Activated naive CD8-positive, alpha-beta T cell treated with anti-CD3 and anti-CD28 coated beads, Interleukin-2, amount 50 U/mL, for 16 hours (primary cell): ENCODE measurements at places on chromosomes 3 and 15.

- no peak for DNase-seq
Observed at GRCh38 chr3:101567528-101568317, 6.1 kb downstream of the TRMT10C start.

- no peak for DNase-seq
Observed at GRCh38 chr3:5423076-5423475, 235.6 kb downstream of the EDEM1 start.

DNA sequence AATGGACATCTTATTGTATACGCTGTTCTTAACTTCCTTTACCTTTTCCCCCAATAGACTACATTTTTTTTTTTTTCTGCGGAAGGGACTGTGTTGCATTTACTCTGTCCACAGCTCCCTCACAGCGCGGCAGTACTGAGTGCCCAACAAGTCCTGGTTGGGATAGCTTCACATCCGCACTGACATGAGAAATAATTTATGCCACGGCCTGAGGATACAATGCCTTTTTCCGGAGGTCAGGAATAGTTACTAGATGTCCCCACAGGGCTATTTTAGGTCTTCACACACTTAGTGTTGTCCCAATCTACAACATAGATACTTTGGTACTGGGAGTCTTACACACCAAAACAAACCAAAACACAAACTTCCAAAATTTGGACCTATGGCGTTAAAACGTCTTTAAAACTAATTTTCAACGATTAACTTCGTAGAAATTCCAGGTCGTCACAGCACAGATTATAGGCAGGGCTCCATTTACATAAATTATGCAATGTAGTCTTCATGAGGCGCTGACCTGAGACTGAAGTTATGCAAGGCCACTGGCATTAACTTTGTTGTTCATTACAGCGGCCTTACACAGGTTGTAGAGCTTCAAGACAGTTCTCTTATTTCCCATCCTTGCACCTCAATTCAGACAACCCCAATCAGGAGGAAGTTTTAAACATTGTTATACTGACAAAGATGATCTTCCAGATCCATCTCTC, 989 bp upstream of the PPIB start:
- DNase-seq = no peak

DNA sequence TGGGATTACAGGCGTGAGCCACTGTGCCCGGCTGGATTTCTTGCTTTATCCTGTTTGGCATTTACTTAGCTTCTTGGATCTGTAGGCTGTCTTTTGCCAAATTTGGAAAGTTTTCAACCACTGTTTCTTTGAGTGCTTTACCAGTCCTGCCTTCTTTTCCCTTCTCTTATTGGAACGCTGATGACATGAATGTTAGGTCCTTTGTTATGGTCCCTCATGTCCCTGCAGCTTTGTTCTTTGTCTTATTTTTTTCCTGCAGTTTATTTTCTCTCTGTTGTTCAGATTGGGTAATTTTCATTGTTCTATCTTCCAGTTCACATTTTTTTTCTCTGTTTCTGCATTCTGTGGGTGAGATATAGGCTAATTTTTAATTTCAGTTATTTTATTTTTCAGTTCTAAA, 25.0 kb downstream of the SH3GL3 start:
- no peak for DNase-seq

- no peak for DNase-seq
Observed at GRCh38 chr15:47188758-47189507, 528.4 kb upstream of the SEMA6D start.

DNA sequence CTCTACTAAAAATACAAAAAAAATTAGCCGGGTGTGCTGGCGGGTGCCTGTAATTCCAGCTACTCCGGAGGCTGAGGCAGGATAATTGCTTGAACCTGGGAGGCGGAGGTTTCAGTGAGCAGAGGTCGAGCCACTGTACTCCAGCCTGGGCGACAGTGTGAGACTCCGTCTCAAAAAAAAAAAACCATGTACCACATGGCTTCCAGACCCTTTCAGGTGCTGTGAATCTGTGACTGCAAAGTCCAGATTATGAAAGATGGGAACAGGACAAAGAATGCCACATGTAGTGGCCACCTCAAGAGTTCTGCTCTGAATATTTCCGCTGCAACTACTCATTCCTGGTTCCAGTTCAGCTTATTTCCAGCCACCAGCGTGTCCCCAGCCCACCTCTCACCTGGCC, 8.4 kb upstream of the DCAF1 start:
- no peak for DNase-seq

DNA sequence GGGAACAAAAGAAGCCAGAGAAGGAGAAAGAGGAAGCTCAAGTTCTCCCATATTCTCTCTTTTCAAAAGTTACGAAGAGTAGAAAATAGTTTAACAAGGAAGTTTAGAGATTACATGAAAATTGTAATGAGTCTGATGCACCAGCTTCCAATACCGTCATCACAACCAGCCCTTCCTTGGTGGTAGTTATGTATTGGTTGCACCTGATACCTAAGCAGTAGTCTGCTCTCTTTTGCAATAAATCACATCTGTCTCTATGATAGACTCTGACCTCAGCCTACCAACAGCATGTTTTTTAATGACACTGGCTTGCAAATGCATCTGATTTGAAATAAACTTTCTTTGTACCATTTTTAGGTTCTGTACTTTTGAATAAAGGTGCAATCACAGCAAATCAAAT, 575.8 kb downstream of the FHIT start:
- DNase-seq = no peak

GRCh38 chr3:2810723-2811122, 299.5 kb downstream of the IL5RA start:
- no peak for DNase-seq

GRCh38 chr3:86634361-86634760, 356.6 kb downstream of the VGLL3 start:
- no peak for DNase-seq

DNA sequence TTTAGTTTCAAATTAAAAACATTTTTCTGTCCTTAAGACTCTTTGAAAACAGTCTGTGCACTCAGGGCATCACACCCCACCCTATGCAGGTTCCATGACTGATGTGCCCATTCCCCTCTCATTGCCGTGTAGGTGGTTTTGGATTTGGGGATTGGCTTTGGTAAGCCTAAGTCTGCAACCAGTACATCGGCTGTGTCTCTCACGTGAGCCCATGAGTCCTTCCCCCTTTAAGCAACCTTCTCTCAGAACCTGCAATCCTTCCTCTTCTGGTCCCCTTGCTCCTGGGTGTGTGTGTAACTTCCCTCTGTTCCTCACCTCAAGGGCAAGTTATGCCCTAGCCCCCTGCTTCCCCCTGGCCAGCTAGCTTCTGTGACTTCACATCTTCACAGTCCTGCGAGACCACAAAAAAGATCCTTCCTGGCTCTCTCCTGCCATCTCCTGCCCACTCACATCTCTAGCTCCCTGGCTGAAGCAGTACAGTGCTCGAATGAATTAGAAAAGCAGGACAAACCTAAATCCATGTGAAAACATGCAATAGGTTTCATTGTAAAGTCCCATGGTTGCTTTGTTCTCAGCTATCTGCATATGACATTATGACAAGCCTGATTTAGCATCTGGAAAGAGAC, 126.7 kb downstream of the UACA start:
- DNase-seq = no peak

DNA sequence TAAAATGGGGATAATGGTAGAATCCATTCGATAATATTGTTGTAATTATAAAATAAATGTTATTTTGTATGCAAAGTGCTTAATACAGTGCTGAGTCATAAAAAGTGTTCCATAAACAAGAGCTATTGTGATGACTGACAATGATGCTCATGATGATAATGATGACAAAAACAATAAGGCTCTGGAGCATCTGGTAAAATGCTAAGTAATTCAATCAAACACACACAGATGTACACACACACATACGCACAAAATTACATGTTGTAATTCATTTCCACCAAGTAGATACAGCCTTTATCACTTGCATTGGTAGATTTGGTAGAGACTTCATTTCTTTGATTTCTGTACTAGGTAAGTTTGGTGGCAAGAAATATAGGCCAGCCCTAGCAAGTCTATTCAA, 163.8 kb downstream of the FHIT start:
- no peak for DNase-seq

- no peak for DNase-seq
Observed at GRCh38 chr3:143951351-143951971, 20.2 kb upstream of the DIPK2A start.

GRCh38 chr3:43063114-43063513, 42.8 kb downstream of the POMGNT2 start:
- DNase-seq = no peak

DNA sequence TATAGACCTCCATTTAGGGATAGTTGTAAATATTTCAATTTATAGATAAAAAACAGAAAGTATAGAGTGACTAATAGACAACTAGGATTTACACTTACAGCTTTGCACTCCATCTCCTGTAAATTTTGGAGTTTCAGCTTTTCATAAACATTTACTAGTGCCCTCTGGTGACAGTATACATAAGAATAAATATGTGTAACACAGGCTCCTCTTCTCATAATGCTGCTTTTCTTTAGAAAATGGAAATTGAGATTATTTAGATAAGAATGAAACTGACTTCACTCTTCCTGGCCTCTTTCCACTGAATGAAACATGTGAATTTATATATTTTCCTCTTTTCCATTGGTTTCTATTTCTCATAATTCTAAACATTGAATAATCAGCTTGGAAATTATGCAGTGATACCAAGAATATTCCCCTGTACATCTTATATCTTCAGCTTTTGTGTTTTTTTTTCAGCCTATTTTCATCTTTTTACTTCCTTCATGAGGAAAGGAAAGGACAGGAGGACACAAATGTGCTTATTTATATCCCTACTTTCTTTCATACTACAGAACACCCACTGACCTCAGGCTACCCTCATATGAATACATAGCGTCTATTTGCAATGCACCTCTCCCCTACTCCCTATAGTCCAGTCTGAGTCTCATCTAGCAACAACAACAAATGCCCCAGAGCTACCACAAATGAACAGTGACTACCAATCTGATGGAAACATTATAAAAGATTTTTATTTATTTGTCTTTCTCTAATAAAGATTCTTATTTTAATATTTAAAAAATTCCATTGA, 103.1 kb upstream of the CCDC39 start:
- no peak for DNase-seq

- DNase-seq = no peak
Observed at GRCh38 chr3:104526901-104527401, 839.8 kb upstream of the ALCAM start.

GRCh38 chr15:74845581-74845980, 2.6 kb upstream of the ULK3 start:
- DNase-seq = no peak

DNA sequence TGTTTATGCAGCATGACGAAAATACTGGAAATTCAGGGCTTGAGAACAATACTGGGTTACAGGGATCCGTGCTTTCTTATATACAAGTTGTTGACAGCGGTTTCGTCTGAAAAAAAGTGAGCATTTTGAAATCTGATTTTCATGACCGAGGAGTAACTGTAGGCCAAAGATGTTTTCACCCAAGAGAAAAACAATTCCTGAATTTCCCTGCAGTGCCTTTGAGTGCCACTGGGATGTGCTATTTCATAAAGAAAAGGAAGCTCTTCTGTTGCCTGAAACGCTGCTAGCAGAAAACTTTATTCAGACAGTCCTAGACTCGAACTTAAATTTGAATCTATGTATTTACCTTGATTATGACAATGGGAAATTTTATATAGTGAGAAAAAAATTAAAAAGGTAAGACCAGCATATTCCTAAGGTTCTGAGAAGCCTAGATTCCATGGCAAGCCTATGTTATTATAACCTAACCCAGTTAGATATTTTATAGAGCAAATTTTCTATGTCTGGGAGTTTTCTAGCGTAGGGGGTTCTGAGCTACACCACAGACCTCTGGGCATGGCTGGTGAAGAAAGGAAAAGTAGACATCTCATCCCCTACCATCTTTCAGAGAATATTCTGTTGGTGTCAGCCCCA, 30.2 kb downstream of the KCNAB1 start:
- no peak for DNase-seq

- DNase-seq = no peak
Observed at GRCh38 chr3:150414959-150415358, 6.9 kb downstream of the TSC22D2 start.

GRCh38 chr3:125136966-125137357, 75.6 kb downstream of the SLC12A8 start:
- no peak for DNase-seq

GRCh38 chr15:29379647-29380046, 110.0 kb upstream of the NSMCE3 start:
- no peak for DNase-seq

- DNase-seq = no peak
Observed at GRCh38 chr15:49712846-49713450, 92.1 kb downstream of the DTWD1 start.

GRCh38 chr3:22450786-22451400, 699.9 kb upstream of the ZNF385D start:
- DNase-seq = no peak

DNA sequence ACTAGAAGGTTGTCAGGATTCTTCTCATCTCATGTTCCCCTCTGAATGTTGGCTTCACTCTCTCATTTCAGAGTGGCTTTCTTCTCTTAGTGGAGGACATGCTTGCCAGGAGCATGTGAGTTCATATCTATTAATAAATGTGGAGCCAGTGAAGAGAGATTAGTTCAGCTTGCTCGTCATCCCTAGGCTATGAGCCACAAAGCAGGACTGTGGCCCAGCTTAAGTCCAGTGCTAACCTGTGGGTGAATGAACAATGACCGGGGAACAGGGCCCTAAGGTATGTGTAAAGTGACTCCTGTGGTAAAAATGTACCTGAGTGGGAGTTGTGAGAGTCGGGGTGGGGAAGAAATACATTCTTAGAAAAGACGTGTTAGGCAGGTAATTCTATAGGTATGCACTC, 96.9 kb upstream of the TBL1XR1 start:
- no peak for DNase-seq

GRCh38 chr3:53731934-53732624, 114.1 kb downstream of the CHDH start:
- DNase-seq = no peak

DNA sequence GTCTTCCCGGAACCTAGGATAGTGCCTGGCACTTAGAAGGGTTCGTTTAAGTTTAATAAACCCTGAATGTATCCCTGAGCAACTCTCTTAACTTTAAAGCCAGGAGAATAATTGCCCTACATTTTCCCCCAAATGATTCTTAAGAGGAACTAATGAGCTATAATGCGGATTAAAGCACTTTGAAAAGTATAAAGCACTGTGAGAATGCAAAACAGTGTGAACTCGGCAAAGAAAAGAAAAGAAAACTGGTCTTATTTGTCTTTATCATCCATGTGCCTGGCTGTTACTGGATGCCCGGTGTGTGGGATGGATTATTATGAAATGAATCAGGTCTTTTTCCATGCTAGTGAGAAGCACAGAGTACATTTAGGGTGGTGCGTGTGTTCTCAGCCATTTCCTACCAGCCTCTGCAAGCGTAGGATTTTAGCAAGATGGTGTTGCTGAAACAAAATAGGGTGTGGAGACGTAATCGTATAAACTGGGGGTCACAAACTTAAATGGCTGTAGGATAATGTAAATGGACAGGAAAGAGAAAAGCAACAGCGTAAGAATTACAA, 983 bp downstream of the KBTBD12 start:
- no peak for DNase-seq

DNA sequence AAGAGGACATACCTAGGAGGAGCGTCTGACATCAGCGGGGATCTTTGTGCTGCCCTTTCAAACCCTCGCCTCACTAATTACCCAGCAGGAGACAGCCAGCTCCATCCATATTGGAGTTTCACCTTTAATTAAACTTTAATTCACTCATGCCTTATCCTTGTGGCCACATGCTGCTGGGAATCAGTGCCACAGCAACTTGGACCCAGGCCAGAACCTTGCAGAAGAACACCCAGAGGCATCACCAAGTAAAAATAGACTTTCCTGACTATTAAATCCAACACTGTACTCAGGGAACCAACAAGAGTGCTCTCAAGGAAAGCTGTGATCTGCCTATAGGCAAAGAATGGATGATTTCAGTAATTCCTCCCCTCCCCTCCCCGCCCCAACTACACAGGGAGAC, 23.9 kb downstream of the EIF1B start:
- no peak for DNase-seq

GRCh38 chr3:150783920-150784746, 21.2 kb upstream of the SIAH2 start:
- DNase-seq = no peak
